ENCODE measurements at places on chromosomes 7 and 10.

DNA sequence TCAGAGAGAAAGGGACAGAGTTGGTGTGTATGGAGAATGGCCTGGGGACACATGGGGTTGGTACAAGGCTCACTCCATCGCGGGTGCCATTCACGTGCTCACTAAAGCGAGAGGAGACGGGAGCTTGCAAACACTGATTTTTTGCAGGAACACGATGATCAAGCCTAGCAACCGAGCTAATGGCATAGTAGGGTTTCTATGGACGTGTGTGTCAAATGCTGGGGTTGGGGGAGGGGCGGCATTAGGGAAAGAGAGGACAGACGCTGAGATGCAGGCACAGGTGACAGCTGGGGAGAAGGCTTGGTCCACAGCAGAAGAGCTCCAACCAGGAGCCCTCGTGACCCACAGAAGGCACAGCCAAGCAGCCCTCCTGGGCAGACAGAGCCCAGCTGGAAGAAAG is 33.9 kb downstream of the RCC1L start:
- DNase-seq = no peak

GRCh38 chr7:1635401-1635800 is 34.7 kb upstream of the ELFN1 start:
- no peak for DNase-seq

- no peak for DNase-seq
Measured at GRCh38 chr7:6234384-6234783, 38.0 kb downstream of the CYTH3 start.

GRCh38 chr7:128112781-128113221 is 81.6 kb upstream of the LRRC4 start:
- DNase-seq = no peak

DNA sequence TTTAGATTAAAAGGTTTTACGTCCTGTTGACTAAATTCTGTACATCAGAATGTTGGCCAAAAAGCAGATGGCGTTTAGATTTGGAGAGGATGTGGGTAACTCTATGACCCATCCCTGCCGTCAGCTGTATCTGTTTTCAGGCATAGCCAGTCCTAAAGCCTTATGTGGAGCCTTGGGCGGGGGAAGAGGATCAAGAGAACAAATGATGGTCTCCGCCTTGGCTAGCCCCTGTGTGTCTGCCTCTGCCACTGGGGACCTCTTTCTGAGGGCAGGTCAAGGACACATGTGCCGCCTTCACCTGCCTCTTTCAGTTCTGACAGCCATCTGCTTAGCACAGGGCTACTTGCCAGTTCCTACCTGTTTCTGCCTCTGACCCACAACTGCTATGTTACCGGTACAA is 24.1 kb downstream of the PDSS1 start:
- peak; percentile 65 for DNase-seq

DNA sequence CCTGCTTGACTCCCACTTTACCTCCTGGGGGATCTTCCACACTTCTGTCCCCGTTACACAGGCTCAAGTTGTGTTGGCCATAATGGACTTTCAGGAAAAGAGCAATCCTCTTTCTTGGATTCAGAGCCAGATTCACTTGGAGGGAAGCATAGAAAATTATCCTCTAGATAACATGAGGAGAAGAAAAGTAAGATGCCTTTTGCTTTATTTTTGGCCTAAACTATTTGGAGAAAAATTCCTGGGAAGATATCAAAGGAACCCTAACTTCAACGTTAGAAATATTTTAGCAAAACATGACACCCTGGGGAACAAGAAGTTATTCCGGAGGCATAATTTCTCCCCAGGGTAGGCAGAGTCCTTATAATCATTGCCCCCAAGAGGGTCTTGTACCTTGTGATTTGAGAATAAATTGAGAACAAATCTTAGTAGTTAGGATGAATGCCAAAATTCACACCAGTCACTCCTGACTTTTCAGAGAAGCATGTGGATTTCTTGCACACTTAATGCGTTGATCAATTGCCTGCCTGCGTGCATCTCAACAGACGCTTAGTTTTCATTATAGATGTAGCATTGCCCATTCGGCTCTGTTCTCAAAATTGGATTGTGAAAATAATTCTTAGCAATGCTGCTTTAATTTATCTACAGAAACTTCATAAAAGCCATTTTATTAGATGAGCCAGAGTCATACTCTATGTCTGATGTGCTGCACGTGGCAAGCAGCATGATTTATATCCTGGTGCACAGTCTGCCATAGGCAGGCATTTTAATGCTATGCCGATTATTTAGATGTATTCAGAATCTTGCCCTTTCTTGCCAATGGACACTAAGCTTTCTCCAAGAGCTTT is 224.4 kb downstream of the C7orf25 start:
- DNase-seq = no peak

DNA sequence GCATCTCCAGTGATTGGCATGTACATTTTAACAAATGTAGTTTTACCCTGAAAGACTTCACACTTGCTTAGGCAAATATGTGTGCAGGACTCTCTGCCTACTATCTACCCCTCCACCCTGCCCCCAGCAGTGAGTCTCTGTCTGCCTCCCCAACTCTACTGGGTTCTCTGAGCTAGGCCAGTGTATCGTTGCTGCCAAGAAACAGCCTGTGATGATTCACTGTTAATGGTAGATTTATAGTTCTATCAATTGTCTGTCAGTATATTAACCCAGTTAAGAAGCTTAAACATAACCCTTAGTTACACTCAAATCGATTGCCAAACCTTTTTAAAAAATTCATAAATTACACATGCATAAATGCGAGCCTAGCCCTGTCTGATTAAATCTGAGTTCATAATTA is 137.0 kb downstream of the SND1 start:
- DNase-seq = no peak

DNA sequence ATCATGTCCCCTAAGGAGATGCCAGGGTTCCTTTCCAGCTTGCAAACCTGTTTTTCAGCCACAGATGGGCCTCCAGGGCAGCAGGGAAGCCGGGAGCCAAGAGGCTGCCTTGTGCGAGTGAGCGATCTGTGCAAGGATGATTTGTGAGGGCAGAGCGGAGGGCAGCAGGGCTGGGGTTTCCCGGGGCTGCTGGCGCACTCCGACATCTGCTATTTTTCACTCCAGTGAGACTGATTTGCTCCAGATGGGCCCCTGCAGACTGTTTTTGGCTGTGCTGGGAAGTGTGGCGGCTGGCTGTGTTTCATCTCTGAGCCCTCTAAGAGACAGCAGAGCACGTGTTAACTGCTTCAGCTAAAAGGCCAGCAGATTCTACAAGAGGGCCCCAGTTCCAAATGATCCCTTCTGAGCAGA is 466.2 kb downstream of the TYW1 start:
- no peak for DNase-seq

DNA sequence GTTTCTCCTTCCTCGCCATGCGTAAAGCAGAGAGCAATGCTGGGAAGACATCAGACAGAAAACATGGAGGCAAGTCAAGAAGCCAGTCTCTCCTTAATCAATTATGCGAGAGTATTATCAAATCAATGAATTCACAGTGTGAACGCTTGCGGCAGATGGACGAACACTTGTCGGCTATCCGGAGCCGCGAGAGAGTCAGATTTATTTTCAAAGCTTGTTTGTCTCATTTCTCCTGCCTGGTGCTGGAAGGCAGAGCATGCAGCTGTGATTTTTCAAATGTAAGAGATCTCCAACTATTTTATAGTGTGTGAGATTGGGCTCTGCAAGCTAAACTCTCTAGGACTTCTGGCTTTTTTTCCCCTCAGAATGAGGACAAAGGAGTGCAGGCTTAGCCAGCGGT is 252.3 kb downstream of the SNX10 start:
- no peak for DNase-seq

GRCh38 chr7:20440472-20441105 is 109.9 kb downstream of the ITGB8 start:
- DNase-seq = no peak

GRCh38 chr7:36278620-36279172 is 111.0 kb upstream of the ANLN start:
- no peak for DNase-seq

DNA sequence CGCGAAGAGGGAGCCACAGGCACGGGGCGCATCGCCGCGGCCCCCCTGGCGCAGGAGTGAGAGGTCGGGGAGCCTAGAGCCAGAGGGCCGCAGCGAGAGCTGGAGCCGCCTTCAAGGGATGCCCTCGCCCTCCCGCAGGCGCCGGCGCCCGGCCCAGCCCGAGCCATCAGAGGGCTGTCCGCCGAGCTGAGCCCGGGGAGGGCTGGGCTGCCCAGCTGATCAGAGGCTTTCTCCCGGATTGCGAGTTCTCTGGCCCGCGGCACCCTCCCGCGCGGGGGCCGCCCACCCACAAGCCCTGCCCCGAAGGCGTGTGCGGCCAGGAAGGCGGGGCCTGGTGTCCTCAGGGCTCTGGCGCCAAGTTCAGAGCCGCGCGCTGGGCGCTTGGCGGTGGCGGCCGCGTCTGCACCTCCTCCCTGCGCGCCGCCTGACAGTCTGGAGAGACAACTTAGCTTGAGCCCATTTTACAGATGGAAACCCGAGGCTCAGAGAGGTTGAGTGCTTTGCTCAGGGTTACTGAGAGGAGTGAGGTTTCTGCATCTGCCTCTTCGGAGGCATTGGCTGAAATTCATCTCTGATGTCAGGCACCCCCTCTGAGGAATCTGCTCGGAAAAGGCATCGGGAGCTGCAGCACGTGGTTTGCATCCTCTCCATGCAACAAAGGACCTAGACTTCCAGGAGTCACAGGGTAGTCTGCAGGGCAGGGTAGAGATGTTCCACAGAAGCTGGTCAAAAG is 3.8 kb upstream of the ANTXRL start:
- DNase-seq = peak; percentile 81

Measured in CD4-positive, alpha-beta T cell treated with Interleukin-17A for 1 hour (primary cell).